ENCODE measurements at places on chromosomes 4 and X.

DNA sequence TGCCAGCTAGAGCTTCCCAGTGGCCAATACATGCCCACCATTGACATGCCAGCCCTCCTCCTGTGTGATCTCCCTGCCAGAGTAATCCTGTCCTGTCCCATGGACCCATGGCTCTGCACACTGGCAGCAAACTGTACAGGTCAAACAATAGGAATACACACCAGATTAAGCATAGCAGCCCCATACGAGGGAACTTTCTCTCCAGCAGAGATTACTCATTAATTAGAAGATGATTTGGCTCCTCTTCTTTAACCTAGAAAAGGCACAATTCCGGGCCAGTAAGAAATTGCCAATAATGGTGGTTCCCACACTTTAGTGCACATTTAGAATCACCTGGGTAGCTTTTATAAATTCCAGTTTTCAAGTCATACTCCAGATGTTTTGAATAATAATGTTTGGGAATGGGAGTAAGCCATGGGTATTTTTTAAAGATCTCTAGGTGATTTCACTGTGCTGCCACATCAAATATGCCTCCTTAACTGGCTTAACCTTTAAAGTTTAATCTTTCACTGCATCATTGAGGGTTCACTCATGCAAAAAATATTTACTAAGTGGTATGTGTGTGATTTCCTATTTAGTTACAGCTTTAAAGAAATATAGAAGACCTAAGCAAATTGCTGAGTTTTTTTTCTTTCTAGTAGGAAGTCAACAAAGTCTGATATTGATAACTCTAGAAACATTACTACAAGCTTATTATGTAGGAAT lies 277.6 kb upstream of the NWD2 start:
- DNase-seq, result no peak

DNA sequence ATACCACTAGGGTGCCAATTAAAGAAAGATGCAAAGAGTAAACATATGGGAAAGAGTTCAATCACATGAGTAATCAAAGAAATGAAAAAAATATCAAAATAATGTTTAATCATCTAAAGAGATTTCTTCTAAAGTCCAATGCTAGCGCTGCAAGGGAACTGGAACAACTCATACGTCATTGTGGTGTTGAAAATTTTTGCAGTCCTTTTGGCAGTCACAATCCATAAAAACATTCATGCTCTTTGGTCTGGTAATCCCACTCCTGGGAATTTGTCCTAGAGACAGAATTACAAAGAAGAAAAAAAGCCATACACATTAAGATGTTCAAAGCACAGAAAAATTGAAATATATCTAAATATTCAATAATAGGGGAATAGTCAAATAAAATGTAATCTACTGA lies 4.6 kb downstream of the P2RY4 start:
- DNase-seq, result no peak

DNA sequence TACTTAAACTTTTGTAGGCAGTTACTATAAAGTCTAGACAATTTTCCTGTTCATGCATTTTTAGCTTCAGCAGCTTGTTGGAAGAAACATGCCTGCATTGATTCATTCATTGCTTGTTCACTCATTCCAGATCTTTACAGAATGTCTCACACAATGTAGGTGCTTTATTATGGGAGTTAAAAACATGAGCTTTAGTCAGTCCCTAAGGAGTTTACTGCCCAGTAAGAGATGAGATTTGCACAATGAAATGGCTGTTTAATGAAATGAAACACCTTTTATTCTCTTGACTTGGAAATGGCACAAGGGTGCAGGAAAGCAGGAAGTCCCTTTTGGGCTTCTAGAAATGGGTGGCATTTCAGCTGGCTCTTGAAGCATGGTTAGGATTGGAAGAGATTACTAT lies 2.9 kb downstream of the NOCT start:
- DNase-seq, result no peak

DNA sequence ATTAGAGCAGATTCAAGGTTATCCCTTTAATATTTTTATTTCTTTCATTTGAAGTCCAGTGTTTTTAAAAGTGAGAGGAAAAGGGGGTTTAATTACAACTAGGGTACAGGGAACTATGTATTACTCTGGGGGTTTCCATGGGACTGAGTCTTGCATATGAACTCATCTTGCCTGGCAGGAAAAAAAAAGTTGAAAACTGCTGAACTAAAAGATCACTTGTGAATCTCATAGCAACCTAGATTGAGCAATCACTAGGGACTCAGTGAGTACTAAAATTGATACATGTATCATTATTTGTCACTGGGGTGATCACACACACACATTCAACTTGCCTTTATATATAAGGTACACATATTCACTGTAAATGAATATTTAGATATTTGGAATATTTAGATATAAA lies 180.7 kb upstream of the SFRP2 start:
- no peak for DNase-seq

GRCh38 chr4:1011022-1011665 lies at the start of gene FGFRL1:
TSS of gene FGFRL1 (plus strand) at chr4:1011626. CDS start at chr4:1012486, 860 bp downstream.
- peak; percentile 94 for DNase-seq

DNA sequence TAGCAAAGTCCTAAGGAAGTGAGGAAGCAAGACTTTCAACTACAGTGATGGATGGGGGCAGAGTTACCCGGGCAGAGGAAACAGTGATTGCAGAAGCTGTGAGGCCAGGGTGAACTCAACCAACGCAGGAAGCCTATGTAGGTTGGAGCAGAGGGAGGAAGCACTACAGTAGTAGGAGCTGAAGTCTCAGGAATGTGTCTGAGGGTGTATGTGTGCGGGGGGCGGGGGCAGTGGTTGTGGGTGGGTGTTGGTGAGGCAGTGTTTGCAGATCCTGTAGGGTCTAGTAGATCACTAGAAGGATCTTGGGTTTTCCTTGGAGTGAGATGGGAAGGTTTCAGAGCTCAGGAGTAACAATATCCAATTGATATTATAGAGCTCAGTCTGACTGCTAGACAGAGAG lies 9.9 kb upstream of the MID1 start:
- no peak for DNase-seq

- no peak for DNase-seq
These were observed 55.8 kb upstream of the WDR1 start for GRCh38 chr4:10172278-10172921.

GRCh38 chrX:104864296-104864695 lies 298.3 kb downstream of the IL1RAPL2 start:
- no peak for DNase-seq

DNA sequence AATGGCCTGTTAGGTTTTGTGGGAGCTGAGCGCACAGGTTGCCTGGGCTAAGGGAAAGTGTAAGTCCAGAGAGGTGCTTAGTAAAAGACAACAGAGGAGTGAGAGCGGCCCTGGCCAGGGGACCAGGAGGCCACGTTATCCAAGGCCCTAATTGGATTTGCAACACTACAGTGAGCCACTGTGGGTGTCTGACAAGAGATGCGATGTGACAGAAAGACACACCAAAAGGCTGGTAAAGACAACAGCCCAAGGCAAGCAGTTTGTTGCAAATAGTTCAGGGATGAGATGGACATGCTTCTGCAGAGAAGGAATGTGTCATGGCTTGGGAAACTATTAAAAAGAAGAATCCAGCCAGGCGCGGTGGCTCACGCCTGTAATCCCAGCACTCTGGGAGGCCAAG lies 162.7 kb upstream of the KIT start:
- DNase-seq, result no peak

- DNase-seq, result no peak
These were observed 66.1 kb downstream of the POLA1 start for GRCh38 chrX:24759786-24760185.

- no peak for DNase-seq
These were observed 1898.0 kb upstream of the PCDH7 start for GRCh38 chr4:28822163-28822562.

- DNase-seq, result no peak
These were observed 137.4 kb downstream of the DCLK2 start for GRCh38 chr4:150215601-150216000.
